ENCODE measurements at places on chromosomes 11 and 22.

GRCh38 chr11:41486424-41486823, 27.0 kb upstream of the LRRC4C start:
- no peak for DNase-seq

DNA sequence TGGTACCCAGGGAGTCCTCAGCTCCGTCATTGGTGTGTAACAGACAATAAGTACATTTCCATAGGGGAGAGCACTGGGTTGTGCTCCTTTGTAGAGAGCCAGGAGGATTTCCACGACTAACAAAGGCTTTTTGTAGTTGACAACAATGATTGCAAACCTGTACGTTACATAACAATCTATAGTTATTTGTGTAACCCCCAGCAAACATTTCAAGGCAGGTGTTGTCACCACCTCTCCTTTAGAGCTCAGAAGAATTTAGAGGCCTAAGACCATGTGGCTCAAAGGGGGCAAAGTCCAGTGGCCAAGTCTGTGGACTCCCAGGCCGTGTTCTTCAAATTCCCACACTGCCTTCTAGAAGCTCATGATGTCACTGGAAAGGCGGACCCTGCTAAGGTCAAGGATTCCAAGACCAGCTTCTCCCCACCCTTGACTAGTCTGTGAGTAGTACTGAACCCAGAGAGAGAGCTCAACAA, 15.8 kb downstream of the RPL27A start:
- no peak for DNase-seq

DNA sequence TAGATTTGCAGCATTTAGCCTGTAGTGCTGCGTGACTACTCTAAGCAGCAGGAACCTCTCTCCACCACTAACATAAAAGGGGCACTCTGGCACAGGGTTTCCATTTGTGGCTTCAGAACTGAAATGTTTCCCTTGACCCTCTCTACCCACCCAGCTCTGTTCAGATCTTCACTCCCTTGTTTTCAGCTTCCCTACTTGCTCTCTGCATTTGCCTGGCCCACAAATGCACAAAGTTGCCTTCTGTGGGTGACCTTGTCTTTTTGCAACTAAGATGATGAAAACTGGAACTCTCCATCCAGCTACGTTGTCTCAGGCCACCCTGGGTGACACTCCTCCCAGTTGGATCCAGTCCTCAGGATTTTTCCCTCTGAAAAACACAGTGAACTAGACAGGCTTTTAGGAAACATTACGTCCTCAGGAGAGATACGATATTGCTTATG, 19.8 kb upstream of the PSMA1 start:
- no peak for DNase-seq

DNA sequence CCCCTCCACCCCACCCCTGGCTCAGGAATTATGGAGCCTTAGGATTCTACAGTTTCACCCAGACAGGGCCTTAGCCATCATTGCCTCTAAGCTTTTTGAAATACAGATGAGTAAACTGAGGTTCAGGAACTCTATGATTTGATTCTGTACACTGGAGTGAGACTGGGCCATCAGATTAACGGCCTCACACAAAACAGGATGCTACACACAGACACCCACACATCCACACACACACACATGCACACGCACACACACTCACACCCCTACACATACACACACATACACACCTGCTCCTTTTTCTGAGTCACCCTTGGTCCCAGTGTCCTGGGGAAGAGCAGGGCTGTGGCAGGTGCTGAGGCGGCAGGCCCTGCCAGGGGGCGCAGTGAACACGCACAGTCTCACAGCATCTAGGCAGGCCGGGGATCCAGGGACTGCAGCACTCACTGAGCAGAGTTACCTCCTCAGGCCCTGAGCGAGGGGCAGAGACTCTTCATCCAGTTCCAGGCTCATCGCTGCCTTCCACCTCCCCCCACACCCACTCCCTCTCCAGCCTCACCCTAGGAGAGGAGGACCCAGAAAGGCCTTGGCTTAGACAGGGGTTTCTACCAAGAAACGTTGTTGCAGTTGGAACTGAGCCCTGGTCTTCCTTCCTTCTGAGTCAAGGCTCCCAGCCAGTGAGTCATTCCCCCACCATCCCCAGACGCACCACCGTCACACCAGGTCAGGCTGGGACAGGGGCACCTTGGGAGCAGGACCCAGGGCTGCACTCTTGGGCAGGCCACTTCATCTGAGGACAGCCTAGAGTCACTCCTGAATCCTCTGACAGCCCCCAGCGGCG, 89.8 kb upstream of the PARVA start:
- no peak for DNase-seq

DNA sequence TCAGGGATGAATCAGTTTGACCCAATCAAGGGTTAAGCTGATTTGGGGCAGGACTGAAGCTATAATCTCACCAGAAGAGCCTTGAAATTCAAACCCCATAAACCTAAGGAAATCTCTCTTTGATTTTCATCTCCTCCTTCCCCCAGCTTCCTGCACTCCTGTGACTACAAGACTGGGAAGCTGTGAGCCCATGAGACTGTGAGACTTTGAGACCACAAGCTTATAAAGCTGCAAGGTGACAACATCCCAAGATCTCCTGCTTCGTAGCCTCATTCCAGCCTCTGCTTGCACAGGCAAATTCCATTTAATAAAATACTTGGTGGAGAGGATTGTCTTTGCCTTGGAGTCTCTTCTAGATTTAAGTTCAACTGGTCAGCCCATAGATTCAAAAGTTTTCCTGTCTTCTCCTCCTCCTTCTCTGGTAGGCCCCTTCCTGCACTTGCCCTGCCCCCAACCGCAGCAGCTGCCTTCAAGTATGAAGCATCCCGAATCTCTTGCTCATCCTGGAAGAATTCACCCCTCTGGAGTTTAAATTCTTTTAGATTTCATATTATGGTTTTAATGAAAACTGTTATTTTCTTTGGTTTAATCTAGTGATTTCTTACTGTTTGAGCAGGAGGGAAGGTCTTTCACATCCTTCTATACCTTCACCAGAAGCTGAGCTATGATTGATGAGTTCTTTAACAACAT, 42.1 kb downstream of the PAMR1 start:
- DNase-seq: no peak

Measured in germinal center (tissue), 1 donor.